ENCODE measurements at places on chromosomes 7 and 10.

- DNase-seq, result peak; percentile 37
These were observed 117.3 kb downstream of the PRKAG2 start for GRCh38 chr7:151759591-151760042.

DNA sequence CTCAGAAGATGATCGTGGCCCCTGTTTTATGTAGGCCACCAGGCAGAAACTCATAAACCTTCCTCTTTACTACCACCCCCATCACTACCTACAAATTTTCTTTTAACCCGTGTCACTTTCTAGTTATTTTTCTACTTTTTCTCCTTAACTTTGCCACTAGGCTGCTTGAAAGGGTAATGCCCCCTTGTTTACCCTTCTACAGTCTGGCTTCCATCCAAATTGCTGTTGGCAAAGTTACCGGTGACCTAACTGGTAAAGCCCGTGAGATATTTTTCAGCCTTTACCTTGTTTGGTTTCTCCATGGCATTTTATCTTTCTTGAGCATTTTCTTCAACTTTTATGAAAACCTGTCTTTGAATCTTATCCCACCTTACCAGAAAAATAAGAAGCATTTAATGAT lies 153.0 kb downstream of the WNT2 start:
- DNase-seq, result no peak

- DNase-seq, result no peak
These were observed 36.8 kb downstream of the CCM2 start for GRCh38 chr7:45036796-45037195.

DNA sequence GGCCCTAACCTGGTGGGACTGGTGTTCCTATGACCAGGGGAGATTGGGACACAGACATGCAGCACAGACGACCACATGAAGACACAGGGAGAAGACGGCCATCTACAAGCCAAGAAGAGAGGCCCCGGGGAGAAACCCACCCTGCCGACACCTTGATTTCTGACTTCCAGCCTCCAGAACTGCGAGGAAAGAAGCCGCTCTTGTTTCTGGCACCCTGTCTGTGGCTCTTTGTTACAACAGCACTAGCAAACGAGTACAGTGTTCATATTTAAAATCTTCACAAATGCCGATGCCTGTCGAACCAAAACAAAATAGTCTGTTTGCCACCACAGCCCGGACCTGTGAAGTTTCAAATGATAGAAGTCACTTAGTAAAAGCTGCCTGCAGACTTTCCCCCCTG lies 132.3 kb downstream of the ACTR3B start:
- DNase-seq, result no peak

DNA sequence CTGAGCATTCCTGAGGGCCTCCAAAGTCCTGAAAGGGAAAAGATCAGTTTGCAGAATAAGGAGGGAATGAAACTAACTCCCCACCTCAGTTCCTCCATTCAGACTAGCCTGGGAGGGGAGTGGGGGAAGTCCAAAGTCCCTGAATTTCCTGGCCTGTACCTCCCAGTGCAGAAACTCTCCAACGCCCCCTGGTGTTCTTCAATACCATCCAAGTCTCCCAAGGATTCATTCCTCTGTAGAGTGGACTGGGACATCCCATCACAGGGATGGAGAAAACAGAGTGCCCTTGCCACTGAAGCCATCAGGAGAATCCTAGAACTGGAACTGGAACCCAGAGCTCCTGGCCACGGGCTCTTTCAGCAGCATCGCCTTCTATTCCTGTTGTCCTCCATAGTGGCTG lies 1.6 kb upstream of the COL13A1 start:
- DNase-seq, result no peak

GRCh38 chr7:27767374-27767773 lies 27.4 kb downstream of the TAX1BP1 start:
- DNase-seq, result no peak

DNA sequence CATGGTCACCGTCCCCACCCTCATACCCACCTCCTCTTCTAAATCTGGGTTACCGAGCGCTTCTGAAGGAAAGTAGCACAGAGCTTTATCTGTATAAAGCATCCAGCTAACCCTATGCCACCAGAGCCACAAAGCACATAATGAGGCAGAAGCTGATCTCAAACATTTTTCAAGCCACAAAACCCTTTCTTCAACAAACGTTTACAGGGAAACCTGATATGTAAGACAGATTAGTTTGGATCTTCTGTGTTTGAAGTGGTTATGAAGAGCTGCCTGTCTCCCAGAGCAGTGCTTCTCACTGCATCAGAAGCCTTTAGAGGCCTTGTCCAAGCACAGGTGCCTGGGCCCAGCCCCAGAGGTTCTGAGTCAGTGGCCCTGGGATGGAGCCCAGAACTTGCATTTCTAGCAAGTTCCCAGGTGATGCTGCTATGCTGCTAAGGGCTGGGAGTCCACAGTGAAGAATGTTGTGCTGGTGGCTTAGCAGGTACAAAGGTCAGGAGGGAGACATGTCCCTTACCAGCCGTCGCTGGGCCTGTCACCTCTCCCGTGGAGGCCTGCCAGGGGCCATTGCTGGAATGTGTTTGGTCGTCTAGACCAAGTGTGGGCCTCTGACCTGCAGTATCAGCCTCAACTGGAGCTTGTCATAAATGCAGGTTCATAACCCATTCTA lies 90.4 kb downstream of the TAF3 start:
- no peak for DNase-seq

GRCh38 chr10:2688958-2689357 lies 378.4 kb upstream of the PFKP start:
- no peak for DNase-seq

DNA sequence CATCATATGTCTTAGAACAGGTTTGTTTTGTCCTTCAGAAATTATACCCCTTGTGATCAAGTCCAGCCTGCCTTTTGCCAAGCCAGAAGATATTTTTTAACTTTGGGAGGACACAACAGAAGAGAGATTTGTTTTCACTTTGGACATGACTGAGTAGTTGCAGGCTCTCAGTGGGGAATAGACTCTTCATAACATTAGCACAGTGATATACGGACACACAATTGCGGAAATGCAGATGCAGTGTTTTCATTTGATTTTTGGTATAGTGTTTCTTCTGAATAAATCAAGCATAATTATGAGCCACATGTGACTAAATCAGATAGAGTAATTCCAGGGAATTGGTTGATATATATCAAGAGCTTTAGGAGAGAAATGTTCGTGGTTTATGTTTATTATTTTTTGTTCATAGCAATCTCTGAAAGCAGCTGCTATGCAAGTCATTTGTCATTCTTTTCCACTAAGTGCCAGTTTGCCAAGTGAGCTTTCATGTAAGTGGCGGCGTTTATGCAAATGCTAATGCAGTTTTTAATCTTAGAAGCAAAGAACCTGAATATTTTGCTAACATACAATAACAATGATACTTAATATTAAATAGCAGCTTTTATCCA lies 69.6 kb upstream of the HDAC9 start:
- DNase-seq, result no peak

- no peak for DNase-seq
These were observed 789 bp downstream of the TCF7L2 start for GRCh38 chr10:112950714-112951358.

Data from GM18507 (cell line).